ENCODE measurements at places on chromosomes 3 and 15.

- DNase-seq: no peak
Measured at GRCh38 chr3:104388619-104389018, 978.1 kb upstream of the ALCAM start.

DNA sequence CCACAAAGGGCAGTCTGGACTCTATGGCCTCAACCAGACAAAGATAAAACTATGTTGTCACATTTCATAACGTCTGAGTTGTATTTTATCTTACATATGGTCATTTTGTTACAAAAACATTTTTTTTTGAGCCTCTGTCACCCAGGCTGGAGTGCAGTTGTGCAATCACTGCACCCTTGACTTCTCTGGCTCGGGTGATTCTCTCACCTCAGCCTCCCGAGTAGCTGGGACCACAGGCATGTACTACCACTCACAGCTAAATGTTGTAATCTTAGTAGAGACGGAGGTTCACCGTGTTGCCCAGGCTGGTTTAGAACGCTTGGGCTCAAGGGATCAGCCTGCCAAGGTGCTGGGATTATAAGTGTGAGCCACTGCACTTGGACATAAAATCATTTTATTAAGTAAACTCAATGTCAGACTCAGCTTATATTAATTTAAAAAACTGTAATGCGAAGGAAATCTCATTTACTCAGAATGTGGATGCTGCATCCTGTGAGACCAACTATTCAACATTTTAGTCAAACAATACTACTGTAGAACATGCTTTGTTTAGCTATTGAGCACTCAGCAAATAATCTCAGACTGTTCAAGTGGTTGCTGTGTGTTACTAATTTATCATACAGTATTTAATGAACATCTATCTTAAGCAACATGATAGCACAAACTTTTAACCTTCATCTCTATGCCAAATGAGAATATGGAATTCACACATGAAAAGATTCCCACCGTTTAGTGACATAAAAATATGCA is 209.2 kb downstream of the TBL1XR1 start:
- no peak for DNase-seq

DNA sequence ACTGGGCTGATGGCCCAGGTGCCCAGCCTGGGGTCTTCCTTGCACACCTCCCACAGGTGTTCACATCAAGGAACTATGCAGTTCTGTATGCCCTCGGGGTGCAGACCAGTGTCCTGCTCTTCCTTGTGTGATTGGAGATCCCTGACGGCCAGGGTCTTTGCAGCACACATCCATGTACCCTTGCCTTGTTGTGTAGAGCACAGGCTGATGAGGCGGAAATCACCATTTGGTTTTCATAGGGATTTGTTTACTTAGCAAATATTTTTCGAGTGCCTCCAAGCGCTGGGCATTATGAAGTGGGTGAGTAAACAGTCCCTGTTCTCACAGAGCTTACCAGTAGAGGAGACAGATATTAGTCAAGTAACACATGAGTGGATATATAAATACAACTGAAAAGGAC is 209.3 kb upstream of the UMPS start:
- no peak for DNase-seq

GRCh38 chr3:42666577-42666998 is 13.1 kb downstream of the ZBTB47 start:
- no peak for DNase-seq

DNA sequence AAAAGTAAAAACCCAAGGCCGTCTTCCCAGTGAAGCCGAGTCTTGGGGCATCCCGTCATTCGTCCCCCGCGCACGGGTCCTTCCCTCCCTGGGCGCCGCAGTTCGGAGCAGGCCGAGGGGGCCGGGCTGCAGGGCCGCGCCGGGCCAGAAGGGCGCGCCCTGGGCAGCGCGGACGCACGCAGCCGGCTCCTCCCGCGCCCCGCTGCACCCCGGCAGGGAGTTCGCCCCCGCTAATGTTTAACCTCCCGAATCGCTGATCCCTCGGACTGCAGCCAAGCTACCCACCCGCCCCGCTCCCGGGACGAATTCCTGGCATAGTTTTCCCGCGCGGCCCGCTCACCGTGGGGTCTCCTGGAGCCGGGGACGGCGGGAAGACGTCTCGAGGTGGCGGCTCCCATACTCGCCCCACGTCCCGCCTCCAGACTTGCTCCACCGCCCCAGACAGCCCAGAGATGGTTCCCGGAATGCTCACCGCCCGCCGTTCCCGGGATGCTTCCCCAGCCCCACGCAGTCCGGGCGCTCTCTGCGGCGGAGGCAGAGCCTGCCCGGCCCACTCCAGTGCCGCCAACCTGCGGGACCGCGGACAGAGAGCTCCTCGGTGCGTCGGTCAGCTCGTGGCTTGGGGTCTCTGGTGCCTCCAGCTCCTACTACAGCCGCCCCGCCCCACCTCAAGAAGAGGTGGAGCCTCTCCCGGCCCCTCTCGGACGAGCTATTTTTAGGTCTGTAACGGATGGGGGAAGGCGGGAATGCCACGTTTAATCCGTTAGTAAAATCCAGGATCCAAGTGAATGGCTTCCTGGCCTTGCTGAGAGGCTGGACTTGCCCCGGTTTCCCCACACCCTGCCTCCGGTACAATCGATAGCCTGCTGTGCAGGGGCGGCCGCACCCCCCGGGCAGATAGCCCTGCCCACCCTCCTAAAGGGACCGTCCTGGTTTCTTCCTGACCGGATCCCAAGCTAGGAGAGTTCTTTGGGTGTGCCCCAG is at the start of gene DZIP1L:
Gene DZIP1L (minus strand): TSS at position 621 of the 984 bp plus-strand sequence. CDS start 11,637 bp downstream, outside the sequence.
- DNase-seq: no peak

- no peak for DNase-seq
Measured at GRCh38 chr3:71258526-71258925, 325.0 kb downstream of the FOXP1 start.

DNA sequence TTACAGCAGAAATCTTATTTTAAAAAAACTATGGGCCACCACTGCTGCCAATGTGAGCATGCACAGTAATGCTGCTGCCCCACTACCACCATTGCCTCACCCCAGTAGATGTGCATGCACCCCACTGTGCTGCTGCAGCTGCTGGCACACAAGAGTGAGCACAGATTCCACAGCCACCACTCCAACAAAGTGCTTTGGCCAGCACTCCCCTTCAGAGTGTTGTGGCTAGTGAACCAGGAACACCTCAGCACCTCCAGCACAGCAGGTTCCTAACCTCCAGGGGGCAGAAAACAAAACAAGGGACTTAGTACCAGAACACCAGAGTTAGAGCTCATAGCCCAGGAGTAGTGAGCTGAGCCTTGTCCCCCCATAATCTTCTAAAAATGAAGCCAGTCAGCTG is 629.6 kb downstream of the PYDC2 start:
- DNase-seq: no peak

DNA sequence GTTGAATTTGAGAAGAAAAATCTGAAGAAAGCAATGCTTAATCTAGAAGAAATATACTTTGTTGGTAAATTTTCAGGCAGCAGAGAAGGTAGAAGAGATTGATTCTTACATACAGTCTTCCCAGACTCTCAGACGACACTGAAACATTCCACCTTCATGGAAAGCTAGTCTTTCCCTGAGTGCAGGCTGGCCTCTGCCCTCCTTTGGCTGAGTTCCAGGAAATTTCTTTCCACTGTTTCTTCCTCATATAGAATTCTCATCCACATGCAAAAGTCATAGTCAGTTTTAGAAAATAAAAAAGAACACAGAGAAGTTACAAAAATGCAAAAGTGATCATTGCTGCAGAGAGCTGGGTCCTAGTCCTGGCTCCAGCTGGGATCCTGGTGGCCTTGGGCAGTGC is 142.5 kb upstream of the PRR23C start:
- no peak for DNase-seq

GRCh38 chr15:26773917-26774316 is 1.1 kb upstream of the GABRB3 start:
- no peak for DNase-seq

DNA sequence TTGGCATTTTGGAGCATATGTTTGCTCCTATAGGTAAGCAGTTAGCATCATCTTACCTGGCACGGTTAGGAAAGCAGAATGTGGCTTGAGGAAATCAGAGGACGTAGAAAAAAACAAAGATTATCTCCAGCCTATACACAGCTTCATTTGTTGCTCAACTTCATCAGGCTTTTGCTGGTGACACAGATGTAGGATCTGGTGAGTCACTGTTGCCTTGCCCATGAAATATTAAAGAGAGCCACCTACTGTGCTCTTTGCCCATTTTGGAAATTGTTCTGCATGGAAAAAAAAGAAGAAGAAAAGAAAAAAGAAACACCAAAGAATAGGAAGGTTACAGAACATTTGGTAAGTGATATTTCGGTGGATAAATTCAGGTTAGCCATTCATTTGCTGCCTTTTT is 3.8 kb downstream of the IL1RAP start:
- DNase-seq: no peak

DNA sequence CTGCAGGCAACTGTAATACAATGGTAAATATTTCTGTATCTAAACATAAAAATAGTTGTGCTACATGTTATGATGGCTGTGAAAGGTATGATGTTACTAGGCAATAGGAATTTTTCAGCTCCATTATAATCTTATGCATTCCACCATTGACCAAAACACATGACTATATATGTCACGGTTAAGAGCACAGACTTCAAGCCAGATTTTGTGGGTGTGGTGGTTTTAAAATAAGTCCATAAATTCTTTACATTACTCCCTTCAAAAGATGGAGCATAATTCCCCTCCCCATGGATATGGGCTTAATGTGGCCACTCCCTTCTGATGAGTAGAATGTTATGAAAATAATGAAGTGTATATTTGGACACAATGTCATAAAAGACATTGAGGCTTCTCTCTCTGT is 88.4 kb upstream of the TBC1D5 start:
- DNase-seq: no peak

DNA sequence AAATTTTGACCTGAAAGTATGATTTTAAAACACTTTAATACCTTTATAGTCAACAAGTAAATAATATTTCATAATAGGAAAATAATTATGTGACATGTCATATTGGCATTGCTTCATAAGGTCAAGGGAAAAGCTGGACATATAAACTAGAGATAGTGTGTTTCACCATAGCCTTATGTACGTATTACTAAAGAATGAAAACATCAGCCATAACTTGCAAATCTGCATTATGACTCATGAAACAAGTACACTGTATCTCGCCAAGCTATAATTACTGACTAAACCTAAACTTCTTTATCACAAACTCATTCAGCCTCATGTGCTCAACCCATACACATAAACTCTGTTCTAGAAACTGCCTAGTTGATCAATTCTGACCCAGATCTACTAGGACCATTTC is 950.1 kb downstream of the FHIT start:
- DNase-seq: no peak

DNA sequence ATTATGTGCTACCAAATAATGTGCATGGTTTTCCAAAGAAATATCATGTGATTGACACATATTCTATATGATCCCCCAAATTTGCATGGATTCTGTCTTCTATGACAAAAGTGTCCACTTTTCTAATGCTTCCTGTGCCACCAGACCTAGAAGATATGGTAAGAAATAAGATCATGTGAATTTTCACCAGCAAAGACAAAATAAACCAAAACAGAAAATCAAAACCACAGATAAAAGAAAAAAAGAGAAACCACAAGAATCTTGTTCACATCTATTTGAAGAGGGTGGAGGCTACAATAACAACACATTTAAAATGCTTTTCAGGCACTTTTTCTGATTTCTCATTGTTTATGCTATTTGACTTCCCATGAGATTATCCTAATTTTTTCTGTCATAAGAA is 303.4 kb downstream of the DIPK2A start:
- DNase-seq: no peak

DNA sequence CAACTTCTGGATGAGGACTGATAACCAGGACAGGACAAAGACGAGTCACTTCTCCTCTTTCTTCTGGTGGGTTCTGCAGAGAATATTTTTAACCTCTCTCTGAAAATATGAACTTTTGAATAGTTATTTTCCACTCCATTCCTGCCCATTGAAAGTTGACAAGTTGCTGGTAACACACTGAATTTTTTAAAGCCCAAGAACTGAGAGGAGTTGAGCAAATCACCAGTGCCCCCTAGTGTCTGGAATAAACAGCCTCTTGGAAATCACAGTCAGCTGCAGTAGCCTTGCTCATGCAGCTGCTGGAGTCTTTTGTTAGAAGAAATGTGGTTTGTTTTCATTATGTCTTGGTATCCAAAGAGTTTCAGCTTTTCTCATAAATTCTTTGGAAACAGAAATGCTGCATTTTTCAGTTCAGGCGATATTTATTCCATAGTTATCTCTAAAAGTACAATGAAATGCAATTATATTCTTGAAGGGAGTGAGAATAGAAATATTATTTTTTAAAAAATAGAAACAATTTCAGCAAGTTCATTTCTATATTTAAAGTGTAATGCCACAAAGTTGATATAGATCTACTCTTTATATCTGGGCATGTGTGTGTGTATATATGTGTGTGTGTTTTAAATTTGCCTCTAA is 741.0 kb upstream of the CBLB start:
- DNase-seq: peak; percentile 33

GRCh38 chr3:160016972-160017371 is 28.3 kb downstream of the IL12A start:
- DNase-seq: no peak

- DNase-seq: no peak
Measured at GRCh38 chr3:32850226-32850625, 32.4 kb downstream of the TRIM71 start.

GRCh38 chr15:65812916-65813315 is 20.8 kb upstream of the DENND4A start:
- DNase-seq: no peak

DNA sequence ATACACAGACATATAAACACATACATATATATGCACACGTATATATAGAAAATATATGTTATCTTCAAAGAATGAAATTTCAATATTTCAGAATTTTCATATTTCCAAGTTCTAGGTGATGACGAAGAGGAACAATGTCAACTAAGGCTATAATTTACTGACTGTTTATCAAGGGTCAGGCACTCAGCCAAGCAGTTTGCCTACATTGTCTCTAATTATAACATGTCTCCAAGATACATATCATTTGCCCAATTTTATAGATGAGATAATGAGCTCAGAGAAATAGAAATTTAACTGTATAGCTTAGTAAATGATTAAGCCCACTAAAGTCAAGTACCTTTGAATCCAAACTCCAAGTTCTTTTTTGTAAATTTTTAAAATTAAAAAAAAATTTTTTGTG is 99.9 kb upstream of the PLSCR4 start:
- no peak for DNase-seq

DNA sequence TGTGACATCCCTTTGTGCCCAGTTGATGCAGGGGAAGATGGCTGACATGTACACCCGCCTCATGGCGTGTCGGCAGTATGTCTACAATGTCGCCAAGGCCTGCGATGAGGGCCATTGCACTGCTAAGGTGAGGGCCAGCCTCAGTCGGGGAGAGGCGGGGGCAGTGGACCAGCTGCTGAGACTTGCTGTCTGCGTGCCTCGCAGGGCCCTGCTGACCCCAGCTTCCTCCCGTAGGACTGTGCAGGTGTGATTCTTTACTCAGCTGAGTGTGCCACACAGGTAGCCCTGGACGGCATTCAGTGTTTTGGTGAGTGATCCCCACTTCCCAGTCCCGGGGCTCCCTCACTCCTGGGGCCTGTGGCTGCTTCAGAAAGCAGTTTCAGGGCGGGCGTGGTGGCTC is 10.5 kb downstream of the IVD start:
- DNase-seq: no peak

- no peak for DNase-seq
Measured at GRCh38 chr15:92105611-92106010, 252.1 kb downstream of the SLCO3A1 start.

All from activated T-helper 1 cell treated with anti-CD3 and anti-CD28 coated beads, Interleukin-2, amount 50 U/mL, for 16 hours (primary cell).